ENCODE measurements at places on chromosomes 6 and 20.

- no peak for DNase-seq
Measured at GRCh38 chr20:34318609-34319443, 15.7 kb upstream of the AHCY start.

DNA sequence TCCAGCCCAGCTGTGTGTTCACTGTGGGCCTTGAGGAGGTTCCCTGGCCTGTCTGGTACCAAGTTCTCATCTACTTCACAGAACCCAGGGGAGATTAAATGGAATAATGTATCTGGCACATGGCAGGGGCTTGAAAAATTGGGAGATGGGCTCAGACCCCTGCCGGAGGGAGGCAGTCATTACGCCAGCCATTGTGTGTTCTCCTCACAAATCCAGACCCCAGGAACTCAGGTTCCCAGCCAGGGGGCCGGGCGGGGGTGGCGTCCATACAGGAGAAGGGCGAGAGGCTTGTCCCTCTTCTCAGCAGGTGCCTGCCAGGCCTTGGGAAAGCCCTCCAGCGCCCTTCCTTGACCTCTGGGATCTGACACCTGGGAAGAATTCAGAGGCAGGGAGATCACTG is 8.1 kb downstream of the NOL4L start:
- DNase-seq: no peak

- no peak for DNase-seq
Measured at GRCh38 chr6:118240878-118241528, 307.1 kb upstream of the PLN start.

DNA sequence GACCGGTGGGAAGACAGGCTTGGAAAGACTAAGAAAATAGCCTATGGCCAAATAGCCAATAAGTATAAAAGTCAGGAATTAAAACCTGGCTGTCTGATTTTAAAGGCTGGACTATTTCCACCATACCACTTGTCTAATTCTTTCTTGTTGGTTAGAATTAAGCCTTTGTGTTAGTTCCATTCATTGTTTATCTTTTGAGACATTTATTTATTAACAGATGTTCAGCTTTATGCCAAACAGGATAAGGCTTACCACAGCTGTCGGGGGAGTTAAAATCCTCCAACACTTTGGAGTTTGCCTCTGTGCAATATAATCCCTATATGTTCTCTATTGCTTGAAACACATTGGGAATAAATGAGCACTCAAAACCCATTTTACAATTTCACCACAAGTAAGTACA is 208.3 kb downstream of the TMEM200A start:
- DNase-seq: no peak

Measured in NCI-H510A treated with DMSO at 0.1 percent for 48 hours (cell line).